ENCODE measurements at places on chromosomes 12 and 14.

- no peak for DNase-seq
Measured at GRCh38 chr12:32785557-32785956, 29.9 kb upstream of the YARS2 start.

DNA sequence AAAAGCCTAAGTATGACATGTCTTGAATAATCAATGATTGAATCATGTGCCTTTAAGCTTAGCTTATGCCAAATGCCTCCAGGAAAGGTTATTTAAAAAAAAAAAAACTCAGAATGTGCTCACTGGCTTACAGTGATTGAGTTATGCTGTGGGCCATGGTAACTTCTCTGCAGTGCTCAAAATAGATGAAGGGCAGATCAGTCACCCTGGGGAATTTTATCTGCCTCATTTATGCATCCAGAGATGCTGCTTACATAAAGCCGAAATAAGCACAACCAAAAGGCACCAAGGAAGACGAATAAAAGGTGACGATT is 118.7 kb upstream of the MDM1 start:
- DNase-seq = no peak

- DNase-seq = no peak
Measured at GRCh38 chr12:13455778-13456144, 259.2 kb downstream of the EMP1 start.

DNA sequence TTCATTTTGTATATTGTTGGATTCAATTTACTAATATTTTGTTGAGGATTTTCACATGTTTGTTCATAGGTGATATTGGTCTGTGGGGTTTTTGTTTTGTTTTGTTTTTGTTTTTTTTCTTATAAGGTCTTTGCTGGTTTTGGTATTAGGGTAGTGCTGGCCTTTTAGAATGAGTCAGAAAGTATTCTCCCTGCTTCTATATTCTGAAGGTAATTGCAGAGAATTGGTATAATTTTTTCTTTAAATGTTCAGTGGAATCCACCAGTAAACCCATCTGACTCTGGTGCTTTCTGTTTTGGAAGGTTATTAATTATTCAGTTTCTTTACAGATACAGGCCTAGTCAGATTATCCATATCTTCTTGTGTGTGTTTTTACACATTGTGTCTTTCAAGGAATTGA is 8.9 kb downstream of the TOGARAM1 start:
- no peak for DNase-seq

DNA sequence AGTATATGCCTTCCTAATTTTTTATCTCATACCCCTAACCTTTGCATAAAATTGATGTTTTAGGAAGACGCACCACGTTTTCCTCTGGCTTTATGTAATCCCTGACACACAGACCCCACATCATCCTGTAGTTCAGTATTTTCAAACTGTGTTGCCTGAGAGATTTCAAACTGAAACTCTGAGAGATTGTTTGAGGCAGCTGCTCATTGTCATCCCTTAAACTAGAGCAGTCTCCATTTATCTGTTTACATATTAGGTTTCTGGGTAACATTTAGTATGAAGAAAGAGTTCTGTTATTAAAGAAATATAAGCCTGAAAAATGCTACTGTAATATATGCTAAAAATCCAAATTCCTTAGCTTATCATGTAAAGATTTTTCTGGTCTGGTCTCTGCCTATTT is 24.3 kb downstream of the MNAT1 start:
- DNase-seq = no peak

- DNase-seq = no peak
Measured at GRCh38 chr14:72450473-72451044, 443.3 kb downstream of the DPF3 start.

GRCh38 chr14:100584056-100585031 is 2.9 kb downstream of the BEGAIN start:
- no peak for DNase-seq

DNA sequence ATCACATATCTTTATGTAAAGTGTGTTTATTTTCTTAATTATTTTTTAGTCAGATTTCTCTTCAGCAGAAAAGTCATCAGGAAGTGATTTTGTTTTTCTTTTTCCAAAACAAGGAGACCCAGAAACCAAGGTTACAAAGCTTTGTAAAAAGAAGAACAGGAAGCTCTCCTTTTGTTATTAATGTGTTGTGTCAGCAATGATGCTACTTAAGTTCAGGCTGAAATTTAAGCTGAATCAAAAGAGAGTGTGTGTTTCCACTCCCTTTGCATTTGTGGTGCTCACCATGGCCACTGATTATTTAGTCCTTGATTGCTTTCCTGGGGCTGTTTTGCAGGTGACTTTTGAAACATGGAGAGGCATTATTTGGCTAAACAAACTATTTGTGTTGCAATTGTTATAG is 155.3 kb upstream of the ATP2B1 start:
- DNase-seq = no peak

- no peak for DNase-seq
Measured at GRCh38 chr14:68231898-68232297, 412.3 kb downstream of the RAD51B start.

DNA sequence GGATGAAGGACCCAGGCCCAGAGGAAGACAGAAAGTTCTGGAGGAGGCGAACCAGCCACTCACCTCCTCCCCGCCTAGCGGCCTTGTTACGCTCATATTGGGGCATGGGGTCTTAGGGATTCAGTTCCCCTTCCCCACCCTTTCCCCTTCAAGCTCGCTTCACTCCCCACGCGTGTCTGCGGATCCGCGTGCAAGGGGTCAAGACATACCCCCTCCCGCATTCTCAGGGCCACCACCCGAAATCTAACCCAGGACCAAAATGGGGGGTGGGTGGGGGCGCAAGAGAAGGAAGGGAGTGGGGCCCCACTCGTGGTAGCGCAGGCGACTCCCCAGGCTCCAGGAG is 584 bp upstream of the RFX4 start:
- no peak for DNase-seq

DNA sequence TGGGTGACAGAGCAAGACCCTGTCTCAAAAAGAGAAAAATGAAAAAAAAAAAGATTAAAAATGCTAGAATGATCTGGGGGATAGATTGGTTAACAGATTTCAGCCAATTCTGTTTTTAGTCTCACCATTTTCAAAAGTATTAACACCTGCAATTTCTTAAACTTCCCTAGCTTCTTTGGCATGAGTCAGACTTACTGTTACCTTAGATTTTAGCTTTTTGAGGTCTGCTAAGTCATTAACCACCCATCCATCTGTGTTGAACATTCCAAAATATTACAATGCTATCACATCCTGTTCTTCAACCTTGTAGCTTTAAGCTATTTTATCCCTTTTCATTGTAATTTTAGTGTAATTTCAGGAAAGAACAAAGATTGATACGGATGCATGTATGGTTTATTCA is 59.3 kb downstream of the PPP1R13B start:
- no peak for DNase-seq

DNA sequence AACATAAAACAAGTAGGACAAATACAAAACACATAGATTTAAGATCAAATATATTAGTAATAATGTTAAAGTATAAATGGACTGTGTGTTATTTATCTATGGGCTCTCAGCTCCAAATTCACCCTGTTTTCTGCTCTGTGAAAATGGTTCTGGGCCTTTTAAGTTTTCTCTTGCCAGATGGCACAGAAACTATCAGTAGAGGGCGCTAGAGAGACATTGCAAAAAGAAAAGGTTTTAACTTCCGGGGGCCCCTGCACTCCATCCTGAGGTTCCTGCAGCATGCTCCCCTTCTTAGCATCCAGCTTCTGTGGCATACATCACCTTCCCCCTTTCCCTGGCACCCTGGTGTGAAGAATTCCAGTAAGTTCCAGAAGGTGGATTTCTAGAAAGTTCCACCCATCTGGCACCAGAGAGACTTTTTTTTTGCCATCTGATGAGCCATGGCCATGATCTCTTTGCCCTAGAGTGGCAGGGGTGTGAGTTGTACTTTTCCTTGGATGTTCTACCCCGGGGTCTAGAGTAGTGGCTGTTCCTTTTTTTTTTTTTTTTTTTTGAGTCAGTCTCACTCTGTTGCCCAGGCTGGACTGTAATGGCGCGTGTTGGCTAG is 29.3 kb downstream of the ZCRB1 start:
- DNase-seq = no peak

GRCh38 chr12:16949371-16949770 is 343.4 kb upstream of the LMO3 start:
- no peak for DNase-seq

DNA sequence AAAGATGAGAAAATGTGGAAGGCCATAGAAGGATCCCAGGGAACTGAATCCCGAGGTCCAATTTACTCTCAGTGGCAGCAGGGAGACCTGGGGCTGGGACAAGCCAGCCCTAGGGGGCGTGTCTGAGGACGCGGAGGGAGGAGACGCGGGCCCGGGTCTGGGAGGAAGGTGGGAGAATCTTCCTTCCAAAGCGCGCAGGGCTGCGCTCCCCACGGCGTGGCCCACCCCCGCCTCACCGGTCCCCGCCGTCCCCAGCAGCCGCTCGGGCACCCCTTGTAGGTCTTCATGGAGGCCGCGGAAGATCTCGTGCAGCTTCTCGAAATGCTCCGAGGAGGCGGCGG is 323 bp downstream of the VTI1B start:
- no peak for DNase-seq

DNA sequence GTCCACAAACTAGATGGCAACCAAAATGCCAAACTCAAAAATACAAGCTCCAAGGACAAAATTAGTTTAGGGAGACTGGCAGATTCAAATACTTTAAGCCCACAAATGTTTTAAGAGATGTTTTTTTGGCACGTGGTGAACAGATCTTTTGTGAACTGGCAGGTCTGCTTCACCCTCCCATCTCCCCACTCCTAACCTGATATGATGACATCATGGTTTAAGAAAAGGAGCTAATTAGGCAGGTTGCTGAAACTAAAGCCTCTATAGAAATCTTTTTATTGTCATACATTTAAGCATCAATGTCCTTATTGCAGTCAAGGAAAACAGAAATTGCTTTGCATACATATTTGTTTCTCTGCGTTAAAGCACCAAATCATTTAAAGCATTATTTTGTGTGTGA is 5.8 kb downstream of the LRIG3 start:
- no peak for DNase-seq

DNA sequence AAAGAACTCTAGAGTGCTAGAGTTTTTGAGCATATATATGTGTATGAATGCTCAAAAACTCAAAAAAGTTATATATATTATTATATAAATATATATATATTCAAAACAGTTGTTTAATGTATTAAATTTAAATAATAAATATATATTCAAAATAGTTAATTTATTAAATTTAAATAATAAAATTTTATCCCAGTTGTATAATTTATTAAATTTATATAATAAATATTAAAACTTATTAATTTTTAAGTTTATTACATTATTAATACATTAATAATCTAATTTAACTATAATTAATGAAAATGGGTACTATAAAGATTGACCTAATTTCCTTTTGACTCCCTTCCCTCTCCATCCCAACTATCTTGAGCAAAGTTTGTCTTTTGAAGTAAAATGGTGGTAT is 97.8 kb downstream of the RERG start:
- DNase-seq = no peak

GRCh38 chr14:53924753-53925152 is 31.9 kb downstream of the BMP4 start:
- DNase-seq = no peak

GRCh38 chr14:66401449-66402095 is 84.6 kb upstream of the CCDC196 start:
- DNase-seq = no peak

- DNase-seq = no peak
Measured at GRCh38 chr12:125220404-125221273, 155.4 kb downstream of the AACS start.

GRCh38 chr12:120887253-120888043 is 16.7 kb downstream of the SPPL3 start:
- no peak for DNase-seq

DNA sequence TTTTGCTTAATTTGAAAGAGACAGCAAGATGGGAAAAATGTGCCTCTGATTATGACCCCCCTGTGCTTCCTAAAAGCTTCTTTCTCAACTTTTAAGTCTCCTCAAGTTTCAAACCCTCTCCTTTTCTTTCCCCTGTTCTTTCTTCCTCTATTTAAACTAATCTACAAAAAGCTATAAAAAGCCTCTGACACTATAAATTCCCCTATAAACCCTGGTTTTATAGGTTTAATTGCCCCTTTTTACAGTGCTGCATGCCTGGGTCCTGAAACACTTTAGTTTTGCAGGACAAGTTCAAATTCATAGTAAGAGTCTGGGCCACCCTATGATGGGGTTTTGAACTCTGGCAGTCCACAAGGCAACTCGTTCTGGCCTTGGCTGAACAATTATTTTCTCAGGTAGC is 510.9 kb upstream of the TBX3 start:
- no peak for DNase-seq

GRCh38 chr12:54689034-54689372 is 40.8 kb upstream of the DCD start:
- no peak for DNase-seq

GRCh38 chr14:69708586-69709560 is 58.1 kb upstream of the SRSF5 start:
- DNase-seq = no peak

DNA sequence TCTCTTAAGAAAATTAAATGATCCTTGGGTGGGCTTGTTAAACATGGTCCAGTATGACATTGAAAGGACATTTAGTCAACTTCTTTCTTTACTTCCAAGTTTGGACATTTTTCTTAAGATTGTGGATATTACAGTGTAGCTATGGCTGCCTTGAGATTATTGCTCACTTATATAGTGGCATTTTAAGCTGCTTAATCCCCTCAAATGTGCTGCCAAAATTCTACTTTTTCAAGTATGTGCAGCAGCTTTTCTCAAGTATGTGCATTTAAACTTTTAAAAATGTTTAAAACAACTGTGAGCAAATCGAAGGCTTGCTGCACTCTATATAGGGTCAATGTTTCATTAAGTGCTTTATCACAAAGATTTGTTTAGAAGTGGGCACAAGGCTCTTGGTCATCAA is 7.4 kb downstream of the TXNRD1 start:
- DNase-seq = no peak

DNA sequence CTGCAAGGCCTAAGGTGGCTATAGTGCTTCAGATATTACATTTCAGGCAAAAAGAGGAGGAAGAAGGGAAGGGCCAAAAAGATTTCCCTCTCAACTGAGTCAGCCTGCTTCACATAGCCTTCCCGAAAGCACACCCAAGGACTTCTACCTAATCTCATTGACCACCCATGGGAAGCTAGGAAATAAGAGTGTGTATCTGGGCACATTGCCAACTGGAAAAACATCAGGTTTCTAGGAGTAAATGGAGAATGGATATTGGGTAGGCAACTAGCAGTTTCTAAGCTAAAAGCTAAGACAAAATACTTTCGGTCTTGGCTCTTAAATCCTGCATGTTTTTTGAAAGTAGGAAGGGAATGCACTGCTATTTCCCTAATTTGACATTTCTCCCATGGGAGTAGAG is 221.7 kb upstream of the GRIP1 start:
- DNase-seq = no peak

GRCh38 chr14:38973083-38973700 is 129.8 kb downstream of the SEC23A start:
- no peak for DNase-seq

GRCh38 chr14:25411781-25412757 is 362.1 kb upstream of the STXBP6 start:
- no peak for DNase-seq

DNA sequence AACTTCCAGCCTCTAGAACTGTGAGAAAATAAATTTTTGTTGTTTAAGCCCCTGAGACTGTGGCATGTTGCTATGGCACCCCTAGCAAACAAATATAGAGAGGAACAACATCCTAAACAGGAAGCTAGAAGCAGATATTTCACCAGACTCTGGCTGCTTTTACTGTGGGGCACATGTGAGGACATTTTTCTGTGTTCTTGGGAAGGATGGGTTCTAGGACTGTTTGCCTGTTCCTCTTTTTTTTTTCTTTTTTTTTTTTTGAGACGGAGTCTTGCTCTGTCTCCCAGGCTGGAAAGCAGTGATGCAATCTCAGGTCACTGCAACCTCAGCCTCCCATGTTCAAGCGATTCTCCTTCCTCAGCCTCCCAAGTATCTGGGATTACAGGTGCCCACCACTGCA is 4.2 kb upstream of the HRK start:
- no peak for DNase-seq

GRCh38 chr12:25155022-25155576 is 39.9 kb downstream of the DNAI7 start:
- no peak for DNase-seq
